ENCODE measurements at places on chromosomes 4 and X.

- no peak for DNase-seq
These were observed 38.8 kb downstream of the ZXDA start for GRCh38 chrX:57871463-57871862.

DNA sequence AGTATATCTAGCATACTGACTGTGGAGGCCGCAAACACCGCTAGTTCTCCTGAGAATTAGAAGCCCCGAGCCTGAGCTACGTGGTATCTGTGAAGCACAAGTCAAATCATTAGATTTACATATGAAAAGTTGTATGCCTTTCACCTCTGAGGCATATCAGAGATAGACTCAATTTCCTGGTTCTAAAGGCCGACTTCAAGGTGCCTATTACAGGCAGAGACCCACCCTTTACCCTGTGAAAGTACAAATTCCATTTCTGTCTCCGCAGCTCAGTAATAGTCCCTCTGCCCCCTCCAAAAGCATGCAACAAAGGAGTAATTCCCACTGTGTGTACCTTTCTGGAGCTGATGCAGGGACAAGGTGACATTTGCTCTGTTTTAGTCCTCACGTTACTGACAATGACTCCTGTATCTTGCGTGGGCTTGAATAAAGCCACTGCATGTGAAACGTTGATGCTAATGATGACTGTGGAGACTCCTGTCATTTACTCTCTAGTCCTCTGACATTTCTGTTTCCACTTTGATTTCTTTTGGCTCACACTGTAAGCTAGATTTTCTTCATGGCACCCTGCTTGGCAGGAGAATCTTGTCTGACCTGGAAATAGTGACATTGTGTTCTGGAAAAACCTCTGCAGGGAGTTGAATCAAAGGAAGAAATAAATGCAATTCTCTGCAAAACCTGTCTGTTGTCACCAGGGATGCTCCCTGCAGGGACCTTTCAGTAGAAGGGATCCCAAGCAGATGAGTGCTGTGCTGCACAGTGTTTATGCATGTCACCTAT, 273.2 kb upstream of the EMCN start:
- no peak for DNase-seq

GRCh38 chr4:152038238-152038637, 277.4 kb upstream of the GATB start:
- no peak for DNase-seq

DNA sequence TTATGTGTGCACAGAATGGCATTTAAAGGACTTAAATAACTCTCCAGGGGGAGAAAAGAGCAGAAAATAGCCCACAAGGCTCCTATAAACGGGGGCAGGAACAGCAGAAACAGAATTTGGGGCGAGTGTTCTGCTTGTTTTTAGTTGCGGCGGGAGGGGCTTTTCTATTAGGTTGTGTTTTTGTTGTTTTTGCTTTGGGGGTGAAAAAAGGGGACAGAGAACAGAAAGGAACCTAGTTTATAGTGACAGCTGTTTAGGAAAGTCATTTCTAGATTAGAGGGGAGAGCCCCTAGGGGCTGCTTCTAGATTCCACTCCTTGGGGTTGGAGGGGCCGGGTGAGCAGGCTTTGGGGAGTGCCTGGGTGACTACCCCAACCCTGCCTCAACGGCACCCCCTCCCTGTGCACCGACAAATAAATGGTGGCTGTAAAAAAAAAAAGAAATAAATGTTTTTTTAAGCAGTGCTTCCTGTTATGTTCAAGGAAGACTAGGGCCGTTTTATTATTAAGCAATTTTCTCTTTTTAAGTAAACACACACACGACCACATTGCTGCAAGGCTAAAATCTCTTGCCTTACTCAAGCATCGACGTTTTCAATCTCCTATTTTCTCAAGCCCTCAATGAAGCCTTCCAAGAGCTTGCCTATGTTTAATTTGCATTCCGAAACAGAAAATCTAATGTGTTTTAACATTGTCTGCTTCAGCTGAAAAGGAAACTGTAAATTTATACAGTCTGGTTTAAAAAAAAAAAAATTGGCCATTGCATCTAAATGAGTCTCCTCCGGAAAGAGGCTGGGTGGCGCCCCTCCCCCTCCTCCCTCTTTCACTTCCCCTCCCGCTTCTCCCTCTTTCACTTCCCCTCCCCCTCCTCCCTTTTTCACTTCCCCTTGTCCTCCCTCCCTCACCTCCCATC, 123.3 kb upstream of the TBL1X start:
- DNase-seq = no peak

- DNase-seq = no peak
These were observed 199.4 kb downstream of the PRDM5 start for GRCh38 chr4:120723105-120723504.

- no peak for DNase-seq
These were observed 55.5 kb upstream of the SMIM10 start for GRCh38 chrX:134935276-134935675.

DNA sequence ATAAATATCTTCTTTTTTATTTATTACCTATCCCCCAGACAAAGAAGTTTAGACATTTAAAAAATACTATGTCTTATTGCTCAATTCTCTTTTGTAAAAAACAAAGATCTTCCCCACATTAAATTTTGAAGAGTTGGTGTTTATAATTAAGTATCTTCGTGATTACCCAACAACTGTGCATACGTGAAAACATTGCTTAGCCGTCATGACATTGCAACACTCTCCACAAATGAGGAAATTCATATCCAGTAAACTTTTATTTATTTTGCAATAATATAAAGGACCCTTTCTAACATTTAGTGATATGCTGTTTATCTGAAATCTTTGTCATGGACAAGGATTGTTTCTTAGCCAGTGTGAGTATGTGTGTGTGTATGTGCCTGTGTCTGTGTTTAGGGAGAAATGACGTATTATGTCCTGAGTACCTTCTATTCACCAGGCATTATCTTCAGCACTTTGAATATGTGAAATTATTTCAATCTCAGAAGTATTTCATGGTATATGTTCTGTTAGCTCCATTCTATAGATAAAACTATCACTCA, 26.1 kb upstream of the EREG start:
- DNase-seq = no peak

- DNase-seq = no peak
These were observed 112.4 kb upstream of the LSM6 start for GRCh38 chr4:146063143-146063542.

DNA sequence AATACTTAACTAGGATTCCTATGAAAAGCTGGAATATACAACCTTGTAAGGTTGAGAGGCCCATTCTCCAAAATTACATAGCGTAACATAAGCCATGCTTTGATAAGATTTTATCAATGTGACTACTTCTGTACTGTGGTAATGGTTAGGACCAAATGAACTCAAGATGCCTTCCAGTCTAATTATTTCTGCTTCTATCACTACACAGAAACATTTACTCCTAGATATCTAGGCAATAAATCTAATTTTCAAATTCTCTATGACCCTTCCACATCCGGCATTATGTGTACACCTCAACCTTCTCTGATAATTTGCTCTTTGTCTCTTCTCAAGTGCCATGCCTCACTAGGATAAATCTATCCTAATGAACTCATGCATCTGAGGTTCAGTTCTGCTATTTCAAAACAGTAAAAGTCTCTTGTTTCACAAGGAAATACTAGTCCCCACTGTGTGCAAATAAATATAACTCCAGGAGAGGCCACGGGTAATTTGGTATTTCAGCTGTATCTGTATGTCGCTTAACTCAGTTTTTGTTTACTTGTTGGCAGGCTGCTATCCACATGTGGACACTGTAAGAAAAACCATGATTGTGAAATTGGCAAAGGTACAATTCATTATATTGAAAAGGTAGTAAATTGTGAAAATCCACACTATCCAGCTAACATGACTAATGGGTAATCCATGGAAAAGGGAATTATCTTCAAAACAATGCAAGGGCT, 93.3 kb downstream of the PRDM5 start:
- no peak for DNase-seq

DNA sequence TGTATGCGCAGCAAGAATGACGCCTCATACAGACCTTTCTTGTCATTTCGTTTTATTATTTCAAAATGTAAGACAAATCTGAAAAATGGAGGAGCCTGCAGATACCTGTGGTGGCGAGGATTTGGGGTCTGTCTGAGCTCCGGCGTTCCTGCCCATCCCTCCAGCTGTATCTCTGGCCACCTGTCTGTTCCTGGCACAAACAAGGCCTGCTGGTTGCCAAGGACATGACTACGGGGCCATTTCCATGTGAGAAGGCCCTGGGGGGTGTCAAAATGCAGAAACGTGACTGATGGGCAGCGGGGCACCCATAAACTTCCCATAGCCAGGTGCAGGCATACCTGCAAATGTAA, 591 bp upstream of the TSPAN7 start:
- DNase-seq = no peak

- no peak for DNase-seq
These were observed 87.3 kb upstream of the TET2 start for GRCh38 chr4:105059337-105059736.

DNA sequence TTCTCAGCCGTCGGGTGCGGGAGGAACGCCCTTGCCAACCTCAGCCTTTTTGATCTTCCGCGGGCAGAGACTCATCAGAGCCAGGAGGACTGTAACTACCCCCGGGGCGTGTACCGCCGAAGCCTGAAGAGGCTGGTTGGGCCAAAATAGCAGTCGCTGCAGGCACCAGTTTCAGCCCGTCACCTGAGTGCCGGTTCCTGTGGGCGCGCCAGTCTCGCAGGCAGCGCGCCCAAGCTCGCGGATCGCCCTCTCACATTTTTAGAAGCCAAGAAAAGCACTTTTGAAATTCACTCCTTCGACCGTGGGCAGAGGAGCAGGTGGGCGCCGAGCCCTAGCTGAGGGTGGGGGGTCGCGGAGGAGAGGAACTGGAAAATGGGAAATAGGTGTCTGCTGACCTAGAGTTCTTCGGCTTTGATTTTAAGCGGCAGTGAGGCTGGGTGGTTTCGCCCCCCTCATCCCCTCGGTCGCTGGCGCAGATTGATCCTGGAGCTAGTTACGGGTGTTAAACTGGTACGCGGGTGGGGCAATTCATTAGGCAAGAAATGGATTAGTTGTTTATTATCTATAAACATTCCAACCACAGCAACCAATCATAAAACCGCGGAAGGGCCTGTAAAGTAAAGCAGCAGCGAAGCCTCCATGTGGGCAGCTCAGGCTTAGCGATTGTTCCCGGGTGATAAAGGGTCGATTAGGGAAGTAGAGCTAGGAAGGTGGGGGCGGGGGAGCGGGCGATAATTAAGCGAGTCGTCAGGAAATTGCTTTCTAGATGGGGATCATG, 69.2 kb downstream of the FBXO8 start:
- DNase-seq = no peak

DNA sequence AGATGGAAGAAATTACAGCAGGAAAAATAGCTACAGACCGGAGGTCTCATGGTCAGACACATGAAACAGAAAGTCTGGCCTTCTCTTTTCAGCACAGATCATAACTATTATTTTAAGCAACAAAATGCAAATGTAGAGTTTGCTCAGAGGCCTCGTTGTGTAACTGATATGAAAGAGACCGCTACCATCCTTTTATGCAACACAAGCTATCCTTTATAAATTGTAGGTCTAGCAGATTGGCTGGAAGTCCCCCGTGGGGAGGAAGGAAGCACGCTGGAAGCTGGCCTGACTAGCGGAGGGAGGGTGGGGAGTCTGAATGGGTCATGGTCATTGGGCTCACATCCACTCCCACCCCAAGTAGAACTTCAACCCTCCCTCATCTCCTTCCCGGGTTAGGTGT, 27.7 kb downstream of the DMP1 start:
- DNase-seq = no peak

DNA sequence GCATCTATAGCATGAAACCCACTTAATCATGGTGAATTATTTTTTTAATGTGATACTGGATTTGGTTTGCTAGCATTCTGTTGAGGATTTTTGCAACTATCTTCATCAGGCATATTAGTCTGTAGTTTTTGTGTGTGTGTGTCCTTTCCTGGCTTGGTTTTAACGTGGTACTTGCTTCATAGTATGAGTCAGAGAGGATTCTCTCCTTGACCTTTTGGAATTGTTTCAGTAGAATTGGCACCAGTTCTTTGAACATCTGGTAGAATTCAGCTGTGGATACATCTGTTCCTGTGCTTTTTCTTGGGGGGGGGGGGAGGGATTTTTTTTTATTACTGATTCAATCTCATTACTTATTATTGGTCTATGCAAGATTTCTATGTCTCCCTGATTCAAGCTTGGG, 232.0 kb upstream of the KLF8 start:
- DNase-seq = no peak

DNA sequence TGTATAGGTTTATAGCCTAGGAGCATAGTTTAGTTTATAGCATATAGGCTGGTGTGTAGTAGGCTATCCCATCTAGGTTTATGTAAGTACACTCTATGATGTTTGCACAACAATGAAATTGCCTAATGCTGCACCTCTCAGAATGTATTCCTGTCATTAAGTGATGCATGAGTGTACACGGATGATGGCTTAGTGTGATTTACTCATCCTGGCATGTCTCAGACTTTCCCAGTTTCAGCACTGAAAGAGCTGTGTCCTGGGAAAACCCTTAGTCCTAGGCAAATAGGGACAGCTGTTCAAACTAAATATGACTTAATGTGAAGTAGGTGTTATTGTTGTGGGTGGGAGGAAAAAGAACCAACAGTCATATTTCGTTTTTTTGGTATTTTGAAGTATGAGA, 264.9 kb upstream of the MAGEB18 start:
- no peak for DNase-seq
